ENCODE measurements at places on chromosomes 11 and 22. TPM values are rescaled to one million over a fixed set of nuclear protein-coding genes. Genes with fewer than 3 reads are reported as not detected.

GRCh38 chr11:19328586-19329311 is 88.0 kb upstream of the E2F8 start:
- no peak for DNase-seq
- no peak overlapping the region for H3K4me3 ChIP-seq
- peaks cover 58% of the 10 kb centered on the region for H3K27me3 ChIP-seq
- no peak overlapping the region for H3K27ac ChIP-seq
- H3K36me3 ChIP-seq: peaks cover 1% of the 10 kb centered on the region

GRCh38 chr11:70953720-70954119 is 298.7 kb downstream of the SHANK2 start:
- no peaks in the 10 kb centered on the region for H3K4me1 ChIP-seq
- H3K27me3 ChIP-seq: no peaks in the 10 kb centered on the region
- no peak for DNase-seq
- no peak overlapping the region for H3K4me3 ChIP-seq
- no peak overlapping the region for H3K27ac ChIP-seq

BRD1 gene
- 29.5 TPM for total RNA-seq

ARRB1 gene
- total RNA-seq: 14.4 TPM

Data from chondrocyte (in vitro differentiated cells).